ENCODE measurements at places on chromosomes 1 and 21.

GRCh38 chr1:233503366-233503954 is 110.4 kb upstream of the KCNK1 start:
- no peak for DNase-seq

DNA sequence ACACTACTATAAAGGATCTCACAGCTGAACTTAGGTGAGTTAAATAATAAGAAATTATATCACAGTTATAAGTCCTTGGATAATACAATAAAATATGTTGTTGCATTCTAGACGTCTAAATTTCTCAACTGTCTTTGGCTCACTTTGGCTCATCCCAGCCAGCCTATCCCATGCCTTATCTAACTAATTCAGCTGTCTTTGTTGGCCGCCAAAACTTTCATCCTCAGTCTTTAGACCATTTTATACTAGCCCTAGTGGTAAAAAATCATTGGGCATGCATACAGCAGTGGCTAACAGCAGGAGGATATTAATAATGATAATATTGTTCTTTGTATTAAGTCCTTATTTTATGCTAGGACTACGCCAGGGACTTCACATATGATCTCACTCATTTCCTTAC is 59.3 kb downstream of the CCDC18 start:
- DNase-seq = no peak

- no peak for DNase-seq
These were observed 26.6 kb downstream of the ZBTB8OS start for GRCh38 chr1:32623775-32624174.

- no peak for DNase-seq
These were observed 95.1 kb upstream of the F3 start for GRCh38 chr1:94636624-94637023.

GRCh38 chr1:53270107-53270506 is 31.8 kb upstream of the MAGOH start:
- DNase-seq = no peak

- no peak for DNase-seq
These were observed 1.2 kb downstream of the ITGA10 start for GRCh38 chr1:145908653-145909052.

DNA sequence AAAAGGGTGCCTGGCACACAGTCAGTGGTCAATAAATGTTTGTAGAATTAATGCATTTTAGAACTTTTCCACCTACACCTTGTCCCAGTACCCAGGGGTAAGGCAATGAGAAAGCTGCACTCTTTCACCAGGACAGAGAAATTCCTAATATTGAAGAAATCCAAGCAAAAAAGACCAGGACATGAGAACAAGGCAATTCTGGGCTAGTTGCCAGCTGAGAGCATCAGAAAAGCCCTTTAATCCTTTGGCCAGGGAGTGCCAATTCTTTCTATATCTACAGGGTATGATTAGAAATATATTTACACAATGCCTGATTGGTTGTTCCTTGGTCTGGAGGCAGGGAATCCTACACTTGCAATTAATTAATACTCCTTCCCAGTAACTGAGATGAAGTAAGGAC is 492.4 kb upstream of the NFIA start:
- DNase-seq = no peak

GRCh38 chr1:202871367-202871766 is 17.6 kb downstream of the RABIF start:
- DNase-seq = no peak

DNA sequence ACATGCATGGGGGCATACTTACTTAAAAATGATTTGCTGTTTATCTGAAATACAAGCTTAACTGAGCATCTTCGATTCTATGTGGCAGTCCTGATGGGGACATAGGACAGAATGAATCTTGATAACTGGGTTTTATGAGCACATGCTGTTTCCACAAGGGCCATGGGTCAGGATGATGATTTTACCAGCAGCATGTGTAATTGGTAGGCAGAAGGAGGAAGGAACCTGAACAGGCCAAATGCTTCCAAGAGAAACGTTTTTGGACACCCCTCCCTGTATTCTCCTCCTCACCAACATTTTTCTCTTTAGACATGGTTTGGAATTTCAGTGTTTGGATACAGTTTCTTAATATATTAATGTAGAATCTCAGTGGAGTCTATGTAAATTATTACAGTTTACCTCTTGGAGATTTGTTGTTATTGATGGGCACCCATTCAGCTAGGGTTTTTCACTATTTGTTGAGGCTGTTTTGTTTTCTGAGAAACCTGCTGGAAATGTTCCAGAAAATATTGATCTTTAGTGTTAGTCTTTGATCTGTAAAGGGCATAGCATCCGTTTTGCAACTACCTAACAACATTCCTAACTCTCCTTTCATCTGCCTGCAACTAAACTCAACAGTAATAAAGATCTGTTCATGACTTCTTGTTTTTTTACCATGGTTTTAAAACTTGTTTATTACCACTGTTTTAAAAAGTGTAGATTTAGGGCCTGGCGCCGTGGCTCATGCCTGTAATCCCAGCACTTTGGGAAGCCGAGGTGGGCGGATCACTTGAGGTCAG is 42.0 kb downstream of the TBCE start:
- no peak for DNase-seq

GRCh38 chr1:52633291-52633754 is 355 bp downstream of the SHISAL2A start:
- DNase-seq = peak; percentile 66

All from NCI-H82 (cell line).